ENCODE measurements at places on chromosomes 2 and 18.

- no peak for DNase-seq
These were observed 96.9 kb upstream of the ZNF236 start for GRCh38 chr18:76725445-76725844.

DNA sequence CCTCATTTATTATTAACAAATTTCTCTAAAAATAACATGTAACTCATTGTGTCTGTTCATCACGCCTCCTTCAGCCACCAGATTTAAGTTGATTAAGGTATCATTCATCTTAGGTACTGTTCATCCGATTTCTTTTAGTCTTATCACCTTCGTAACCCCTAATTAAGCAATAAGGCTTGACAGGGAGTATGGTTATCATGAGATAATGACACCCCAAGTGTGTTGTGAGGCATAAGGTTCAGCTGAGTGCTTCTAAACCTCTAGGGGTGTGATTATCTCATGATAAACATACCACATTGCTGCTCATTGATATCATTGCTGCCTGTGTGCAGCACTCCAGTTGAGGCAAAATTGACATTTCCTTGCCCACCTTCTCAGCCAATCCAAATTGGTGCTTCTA, 158.9 kb upstream of the BOD1L2 start:
- DNase-seq: no peak

DNA sequence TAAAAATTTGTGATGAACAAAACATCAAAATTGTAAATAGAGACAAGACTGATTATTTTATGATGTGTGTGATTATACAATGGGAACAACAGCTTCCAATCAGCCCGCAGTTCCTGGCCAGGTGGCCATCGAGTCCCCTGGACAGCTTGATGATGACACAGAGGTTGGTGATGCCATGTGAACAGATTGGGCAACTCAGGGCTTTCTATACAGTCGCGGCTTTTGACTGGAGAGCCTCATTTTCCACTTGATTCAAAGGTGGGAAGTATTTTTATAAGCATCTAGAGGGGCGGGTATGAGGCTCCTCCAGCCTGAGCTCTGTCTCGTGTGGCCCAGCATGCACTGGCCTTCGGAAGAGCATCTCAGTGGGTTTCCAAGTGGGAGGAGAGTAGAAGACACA, 14.9 kb upstream of the HPCAL1 start:
- no peak for DNase-seq

- no peak for DNase-seq
These were observed 1081.8 kb upstream of the TMEFF2 start for GRCh38 chr2:193276560-193276959.

GRCh38 chr2:69578198-69578540, 65.4 kb downstream of the AAK1 start:
- DNase-seq: no peak

- DNase-seq: no peak
These were observed 2.2 kb upstream of the UGT1A6 start for GRCh38 chr2:233690444-233690843.

DNA sequence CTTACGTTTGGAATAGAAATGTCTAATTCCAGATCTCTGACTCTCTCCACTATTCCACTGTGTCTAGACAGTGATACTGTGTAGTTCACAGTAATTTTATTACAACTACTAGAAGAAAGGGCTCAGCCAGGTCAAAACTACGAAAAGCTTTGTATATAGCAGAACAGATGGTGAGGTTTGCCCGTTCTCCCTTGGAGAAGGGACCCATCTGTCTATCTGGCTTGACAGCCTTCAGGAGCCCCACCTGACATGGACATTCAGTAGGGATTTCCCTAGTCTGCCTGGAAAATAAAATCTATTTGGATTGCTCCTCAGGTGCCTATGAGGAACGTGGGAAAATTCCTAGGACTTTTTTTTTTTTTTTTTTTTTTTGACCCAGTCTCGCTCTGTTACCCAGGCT, 435.4 kb downstream of the NRXN1 start:
- no peak for DNase-seq

- DNase-seq: no peak
These were observed 47.0 kb downstream of the CAB39 start for GRCh38 chr2:230759481-230760167.

DNA sequence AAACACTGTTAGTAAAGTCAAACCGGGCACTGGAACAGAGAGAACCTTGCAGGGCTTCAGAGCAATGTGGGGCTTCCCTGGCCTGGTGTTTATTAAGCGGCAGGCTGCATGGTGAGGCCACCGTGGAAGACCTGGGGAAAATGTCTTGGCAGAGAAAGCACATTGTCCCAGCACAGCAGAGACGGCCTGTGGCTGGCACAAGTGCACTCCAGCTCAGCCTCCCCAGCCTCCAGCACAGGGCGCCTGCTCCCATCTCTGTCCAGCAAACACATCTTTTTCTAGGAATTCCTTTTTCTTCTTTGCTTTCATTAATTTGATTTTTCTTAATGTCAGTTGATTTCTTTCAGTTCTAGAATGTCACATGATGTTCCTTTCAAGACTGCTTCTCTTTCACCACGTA, 138.2 kb upstream of the NFATC1 start:
- DNase-seq: no peak

- no peak for DNase-seq
These were observed 149.7 kb upstream of the HS6ST1 start for GRCh38 chr2:128468186-128468920.

DNA sequence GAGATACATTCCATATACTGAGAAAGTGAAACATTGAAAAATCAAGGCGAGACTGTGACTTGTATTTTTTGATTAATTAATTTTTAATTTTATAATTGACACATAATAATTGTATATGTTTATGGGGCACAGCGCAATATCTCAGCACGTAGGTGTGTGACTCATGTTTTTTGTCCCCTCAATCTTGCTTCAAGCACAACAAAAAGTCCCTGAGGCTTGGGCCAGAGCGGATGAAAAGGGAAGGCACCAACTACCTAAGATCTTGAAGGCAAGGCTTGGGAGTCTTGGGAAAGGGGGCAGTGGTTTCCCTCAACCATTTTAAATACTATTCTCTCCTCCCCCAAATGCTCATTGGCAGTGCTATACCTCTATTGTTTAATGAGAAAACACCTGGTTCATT, 9.9 kb downstream of the SGPP2 start:
- DNase-seq: no peak

DNA sequence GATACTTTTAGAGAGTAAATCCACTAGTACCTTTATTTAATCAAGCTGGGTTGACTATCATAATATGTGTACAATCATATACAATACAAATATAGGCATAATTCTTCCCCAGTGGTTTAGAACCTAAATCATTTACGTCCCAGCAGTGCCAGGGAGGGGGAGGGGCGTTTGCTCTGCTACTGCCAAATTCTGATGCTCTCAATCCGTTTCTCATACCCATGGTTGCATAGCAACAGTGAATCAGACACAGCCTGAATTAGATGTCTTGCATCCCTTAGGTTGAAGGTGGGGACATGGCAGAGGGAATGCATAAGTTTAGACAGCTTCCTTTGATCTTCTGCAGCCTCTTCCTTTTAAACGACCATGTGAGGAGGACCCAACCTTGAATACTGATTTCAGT, 135.4 kb downstream of the ABCA12 start:
- no peak for DNase-seq

- DNase-seq: no peak
These were observed 278.0 kb upstream of the DSEL start for GRCh38 chr18:67794521-67794920.

DNA sequence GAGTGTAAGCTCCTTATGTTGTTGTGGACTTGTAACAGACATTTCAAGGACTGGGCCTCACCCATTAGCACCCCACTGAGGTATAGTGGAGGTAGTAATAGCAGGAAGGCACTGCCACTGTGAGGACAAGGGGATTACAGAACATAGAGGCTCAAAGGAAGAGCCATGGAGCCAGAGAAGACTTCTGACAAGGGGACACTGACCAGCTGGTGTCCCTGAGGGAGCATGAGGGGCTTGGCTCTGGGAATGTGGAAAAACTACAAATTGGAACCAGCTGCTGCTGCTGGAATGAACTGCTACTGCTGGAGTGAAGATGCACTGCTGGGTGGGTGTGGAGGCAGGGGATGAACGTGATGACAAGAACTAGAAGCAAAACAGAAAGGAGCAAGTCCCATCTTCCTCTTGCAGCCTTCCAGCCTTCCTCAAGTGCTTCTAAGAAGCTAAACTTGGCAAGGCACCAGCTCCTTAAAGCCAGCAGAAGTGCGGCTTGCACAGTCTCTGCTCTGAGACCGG, 167.3 kb upstream of the NOSTRIN start:
- DNase-seq: no peak

DNA sequence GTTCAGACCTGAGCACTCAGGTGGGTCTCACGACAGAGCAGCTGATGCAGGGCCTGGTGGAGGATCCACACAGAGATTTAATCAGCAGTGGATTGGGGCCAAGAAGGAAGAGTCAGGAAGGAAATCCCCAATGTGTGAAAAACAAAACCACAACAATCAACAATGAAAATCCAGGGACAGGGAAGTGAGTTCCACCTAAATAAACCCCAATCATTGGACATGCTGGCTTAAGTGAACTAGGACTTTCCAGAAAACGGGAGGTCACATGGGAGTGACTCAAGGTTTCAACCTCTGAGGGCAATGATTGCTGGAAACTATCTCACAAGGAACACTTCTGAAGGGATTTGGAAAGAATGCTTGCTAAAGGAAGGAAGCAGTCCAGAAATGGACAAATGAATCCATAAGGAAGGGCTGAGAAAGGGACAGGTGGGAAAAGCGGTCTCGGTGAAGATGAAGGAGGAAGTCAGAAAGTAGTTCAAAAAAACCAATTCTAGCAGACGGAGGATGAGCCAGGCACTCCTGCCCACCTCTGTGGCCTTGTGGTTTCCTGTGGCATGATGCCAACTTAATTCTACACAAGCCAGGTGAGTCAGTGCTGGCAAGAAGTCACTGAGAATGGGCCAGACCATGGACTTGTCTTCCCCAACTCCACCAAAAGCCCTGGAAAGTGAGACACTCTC, 15.4 kb upstream of the XDH start:
- no peak for DNase-seq

DNA sequence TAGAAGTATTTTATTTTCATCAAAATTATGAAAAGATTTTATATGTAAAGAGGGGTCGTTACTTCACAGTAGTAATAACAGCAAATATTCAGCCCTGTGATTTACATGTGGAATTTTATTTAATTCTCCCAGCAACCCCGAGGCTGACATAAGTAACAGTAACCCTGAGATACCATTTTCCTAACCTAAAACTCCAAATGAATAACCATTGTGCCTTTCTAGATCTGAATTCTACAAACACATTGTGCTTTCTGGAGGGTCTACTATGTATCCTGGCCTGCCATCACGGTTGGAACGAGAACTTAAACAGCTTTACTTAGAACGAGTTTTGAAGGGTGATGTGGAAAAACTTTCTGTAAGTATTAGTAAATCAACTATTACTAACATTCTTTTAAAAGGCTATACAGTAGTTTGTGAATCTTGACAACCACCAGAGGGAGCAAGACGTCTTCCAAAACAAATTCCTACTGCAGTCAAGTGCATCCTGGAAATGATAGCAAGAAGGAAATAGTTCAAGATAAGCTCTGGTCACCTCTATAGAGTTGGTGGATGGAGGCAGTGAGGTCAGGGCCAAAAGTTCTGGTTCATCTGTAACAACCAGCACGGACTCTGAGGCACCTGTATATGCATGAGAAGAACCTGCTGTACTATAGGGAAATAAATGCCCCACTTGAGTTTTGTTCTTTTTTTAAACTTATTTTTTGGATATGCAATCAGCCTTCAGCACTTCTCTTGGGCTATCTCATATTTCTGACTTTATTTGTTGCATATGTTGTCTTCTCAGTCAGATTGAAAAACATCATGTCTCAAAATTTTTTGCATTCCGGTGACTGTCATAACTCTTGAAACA, 37.4 kb downstream of the ACTR2 start:
- DNase-seq: no peak

- no peak for DNase-seq
These were observed 39.1 kb upstream of the B3GNT7 start for GRCh38 chr2:231356466-231356844.

GRCh38 chr2:120642646-120643045, 93.0 kb upstream of the GLI2 start:
- DNase-seq: no peak

GRCh38 chr2:176581557-176582165, 312.4 kb downstream of the MTX2 start:
- DNase-seq: no peak

DNA sequence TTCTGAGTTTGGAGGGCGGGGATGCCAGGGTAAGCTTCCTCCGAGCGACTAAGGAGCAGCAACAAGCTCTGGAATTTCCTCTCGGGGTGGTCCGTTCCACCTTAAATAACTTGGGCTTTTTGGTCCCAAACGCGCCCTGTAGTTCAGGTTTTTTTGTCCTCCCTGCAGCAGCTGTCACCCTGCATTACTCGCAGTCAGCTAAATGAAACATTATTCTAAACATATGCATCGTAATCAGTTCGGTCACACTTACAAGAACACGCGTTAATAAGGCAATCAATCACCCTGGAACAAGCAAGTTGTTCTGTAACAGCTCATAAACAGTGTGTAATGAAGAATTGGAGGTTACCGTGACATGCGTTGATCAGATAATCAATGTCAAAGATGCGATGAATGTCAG, 8.3 kb downstream of the EVX2 start:
- no peak for DNase-seq

GRCh38 chr2:9994462-9994861, 43.0 kb downstream of the GRHL1 start:
- DNase-seq: no peak

DNA sequence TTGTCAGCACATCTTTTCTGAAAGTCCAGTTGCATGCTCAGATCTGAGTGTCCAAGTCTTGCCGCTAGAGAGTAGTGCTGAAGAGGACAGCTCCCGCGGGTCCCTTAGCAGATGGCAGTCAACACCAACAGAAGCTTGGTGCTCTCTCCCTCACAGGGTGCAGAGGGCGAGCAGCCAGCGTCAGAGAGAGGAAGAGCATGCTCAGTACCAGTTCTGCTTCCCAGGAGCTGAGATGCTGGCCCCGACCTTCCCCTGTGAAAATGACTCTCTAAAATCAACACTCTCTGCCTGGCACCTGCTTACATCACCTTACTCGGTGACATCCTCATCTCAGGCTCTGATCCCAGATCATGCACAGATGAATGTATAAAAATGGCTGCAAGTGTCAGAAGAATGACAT, 86.0 kb upstream of the TWIST2 start:
- DNase-seq: no peak

DNA sequence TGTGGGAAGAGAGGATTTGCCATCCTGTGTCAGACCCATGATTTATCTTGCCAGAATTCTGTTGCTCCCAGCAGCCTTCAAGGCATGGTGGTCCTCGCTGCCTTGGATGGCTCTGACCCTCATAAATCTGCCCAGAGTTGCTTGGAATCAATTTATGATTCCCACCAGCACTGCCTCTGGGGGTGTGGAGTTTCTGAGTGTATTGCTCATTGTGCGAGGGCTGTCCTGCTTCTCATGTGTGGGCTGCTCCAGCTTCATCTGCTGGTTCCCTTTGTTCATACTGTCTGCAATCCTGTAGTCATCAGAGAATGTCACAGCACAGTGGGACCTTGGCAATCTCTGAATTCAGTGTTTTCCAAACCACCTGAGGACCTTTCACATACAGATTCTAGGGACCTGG, 139.8 kb downstream of the CLIP4 start:
- no peak for DNase-seq

- DNase-seq: no peak
These were observed 7.1 kb upstream of the ADD2 start for GRCh38 chr2:70775141-70775540.

All from stimulated activated CD8-positive, alpha-beta memory T cell treated with anti-CD3 and anti-CD28 coated beads, Interleukin-7, amount 100 ng/mL, for 24 hours (primary cell).